ENCODE measurements at places on chromosomes 5 and 9.

- DNase-seq, result no peak
Observed at GRCh38 chr9:35774907-35775635, 16.3 kb upstream of the NPR2 start.

DNA sequence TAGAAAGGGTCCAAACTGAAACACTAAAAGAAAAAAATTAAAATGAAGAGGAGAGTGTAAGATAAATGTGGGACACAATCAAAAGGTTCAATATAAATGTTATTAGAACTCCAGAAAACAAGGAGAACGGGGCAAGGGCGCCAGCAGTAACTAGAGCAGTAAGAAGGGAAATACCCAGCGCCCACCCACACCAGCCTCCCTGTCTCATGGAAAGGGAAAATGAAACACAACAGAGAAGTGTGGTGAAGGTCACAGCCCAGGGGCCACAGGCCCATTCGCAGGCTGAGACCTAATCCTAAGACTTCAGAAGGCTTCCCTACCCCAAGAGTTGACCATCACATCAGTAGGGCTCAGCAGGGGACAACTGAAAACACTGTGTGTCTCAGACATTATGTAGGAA is 45.8 kb upstream of the CLK4 start:
- no peak for DNase-seq

DNA sequence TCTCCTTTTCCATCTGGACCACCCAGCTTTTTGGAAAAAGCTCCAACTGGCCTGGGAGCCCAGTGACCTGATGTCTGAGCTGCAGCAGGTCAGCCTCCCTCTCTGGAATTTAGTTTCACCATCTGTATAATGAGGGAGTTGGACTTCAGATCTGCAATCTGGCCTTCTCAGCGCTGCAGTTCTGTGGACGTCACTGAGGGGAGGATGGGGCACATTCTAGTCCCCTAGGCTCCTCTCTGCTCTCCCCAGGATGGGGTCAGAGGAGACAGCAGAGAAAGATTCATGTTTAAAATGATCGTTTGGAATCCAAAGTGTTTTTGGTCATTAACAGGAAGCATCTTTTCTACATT is 10.2 kb downstream of the OR13J1 start:
- DNase-seq, result no peak

DNA sequence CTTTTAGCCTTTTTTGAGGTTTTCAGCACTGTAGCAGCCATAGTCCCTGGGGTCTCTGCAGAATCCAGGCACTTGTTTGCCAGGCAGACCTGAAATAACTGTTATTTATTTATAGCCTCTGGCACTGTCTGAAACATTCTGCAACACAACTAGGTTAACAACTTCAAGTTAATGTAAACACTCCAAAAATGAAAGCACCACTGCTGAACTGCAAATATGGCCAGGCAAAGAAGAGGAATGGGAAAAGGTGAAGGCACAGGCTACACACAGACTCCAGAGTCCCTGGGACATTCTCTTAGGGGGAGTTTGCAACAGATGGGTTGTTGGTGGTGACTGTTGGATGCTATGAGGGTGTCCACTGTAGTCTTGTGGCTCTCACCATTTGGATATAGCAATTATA is 369.0 kb downstream of the MAT2B start:
- DNase-seq, result no peak

DNA sequence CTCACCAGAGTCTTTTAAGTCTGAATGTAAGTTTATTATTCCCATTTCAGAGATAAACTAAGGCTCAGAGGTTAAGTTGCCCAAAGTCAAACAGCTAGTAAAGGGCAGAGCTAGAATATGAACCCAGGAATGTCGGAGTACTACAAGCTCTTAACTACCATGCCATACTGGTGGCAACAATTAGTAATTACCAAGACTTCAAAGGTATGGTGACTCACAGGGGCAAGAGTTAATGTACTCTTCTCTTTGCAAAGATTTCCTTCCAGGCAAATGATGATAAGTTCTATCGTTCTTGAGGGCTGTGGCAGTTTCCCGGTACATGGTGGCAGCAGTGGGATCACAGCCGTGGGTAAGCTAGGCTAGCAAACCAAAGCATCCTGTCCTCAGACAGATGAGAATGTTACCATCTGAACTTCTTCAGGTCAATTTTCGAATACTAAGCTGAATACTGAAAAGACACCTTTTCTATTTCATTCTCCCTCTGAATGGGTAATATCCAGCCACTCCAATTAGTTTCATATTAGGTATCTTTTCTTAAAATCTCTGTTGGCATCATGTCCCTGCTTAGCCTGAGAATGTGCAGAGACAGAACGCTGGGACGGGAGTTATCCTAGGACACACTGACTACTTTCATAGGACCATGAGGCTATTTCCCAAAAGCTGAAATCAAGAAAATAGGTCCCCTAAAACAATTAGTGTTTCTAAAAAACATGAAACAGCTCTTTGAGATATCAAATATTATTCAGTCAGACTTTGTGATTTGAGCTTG is 117.0 kb upstream of the NR5A1 start:
- DNase-seq, result no peak

DNA sequence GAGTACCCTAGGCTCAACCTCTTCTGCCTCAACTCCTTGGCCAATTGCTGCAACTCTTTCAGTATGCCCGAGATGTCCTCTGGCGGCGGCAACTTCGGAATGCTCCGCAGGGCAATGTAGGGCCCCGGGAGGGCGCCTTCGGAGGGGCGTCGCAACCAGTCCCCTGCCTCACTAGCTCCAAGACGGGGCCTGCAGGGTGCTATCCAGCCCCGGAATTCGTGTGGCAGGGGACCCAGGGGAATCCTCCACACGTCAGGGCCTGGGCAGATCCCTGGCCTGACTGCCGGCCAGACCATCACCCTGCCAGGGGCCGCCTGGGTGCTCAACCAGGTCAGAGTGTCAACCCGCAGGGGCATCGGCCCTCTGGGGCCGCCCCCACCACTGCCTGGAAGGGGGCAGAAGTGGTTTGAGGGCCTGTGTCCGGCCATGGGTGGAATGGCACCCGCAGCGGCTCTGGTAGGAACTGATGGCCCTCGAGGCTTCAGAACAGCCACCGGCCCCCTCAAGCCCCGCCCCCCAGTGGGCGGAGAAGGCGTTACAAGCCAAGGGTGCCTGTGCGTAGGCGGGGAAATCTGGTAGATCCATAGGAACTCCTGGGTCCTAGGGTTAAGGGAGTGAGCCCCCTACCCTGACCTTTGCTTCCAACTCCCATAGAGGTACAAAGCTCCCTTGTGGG is at the start of gene POU5F2:
POU5F2 (minus strand) TSS at position 465 of the 676 bp plus-strand sequence; CDS start at position 428, 37 bp downstream.
- DNase-seq, result no peak

GRCh38 chr9:131087354-131087893 is 8.9 kb upstream of the AIF1L start:
- DNase-seq, result no peak

DNA sequence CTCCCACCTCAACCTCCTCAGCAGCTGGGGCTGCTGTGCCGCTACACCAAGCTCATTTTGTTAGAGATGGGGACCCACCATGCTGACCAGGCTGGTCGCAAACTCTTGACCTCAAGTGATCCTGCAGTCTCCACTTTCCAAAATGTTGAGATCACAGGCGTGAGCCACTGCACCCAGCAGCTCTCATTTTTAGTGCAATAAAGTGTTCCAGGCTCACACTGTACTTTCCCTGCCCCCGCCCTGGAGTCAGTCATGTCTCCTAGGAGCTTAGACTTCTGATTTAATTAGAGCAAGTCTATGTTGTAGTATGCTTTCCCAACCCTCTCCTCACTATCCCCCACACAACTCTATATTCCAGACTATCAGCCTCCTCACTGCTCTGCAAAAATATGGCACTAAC is 238.0 kb upstream of the ACTBL2 start:
- DNase-seq, result no peak

DNA sequence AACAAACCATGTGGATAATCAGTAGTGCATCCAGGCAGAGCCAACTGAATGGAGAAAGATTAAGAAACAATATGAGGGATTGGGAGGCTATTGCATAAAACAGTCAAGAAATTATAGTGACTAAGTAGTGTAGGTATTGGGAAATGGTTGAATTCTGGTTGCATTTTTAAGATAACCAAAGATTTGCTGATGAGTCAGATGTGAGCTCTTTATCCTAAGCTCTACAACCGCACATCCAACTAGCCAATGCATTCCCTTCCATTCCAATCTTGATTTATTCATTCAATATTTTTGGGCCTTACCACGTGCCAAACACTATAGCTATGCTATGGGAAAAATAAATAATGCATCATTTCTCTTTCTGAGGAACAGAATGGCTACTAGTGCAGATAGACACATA is 524.5 kb upstream of the RGMB start:
- no peak for DNase-seq

DNA sequence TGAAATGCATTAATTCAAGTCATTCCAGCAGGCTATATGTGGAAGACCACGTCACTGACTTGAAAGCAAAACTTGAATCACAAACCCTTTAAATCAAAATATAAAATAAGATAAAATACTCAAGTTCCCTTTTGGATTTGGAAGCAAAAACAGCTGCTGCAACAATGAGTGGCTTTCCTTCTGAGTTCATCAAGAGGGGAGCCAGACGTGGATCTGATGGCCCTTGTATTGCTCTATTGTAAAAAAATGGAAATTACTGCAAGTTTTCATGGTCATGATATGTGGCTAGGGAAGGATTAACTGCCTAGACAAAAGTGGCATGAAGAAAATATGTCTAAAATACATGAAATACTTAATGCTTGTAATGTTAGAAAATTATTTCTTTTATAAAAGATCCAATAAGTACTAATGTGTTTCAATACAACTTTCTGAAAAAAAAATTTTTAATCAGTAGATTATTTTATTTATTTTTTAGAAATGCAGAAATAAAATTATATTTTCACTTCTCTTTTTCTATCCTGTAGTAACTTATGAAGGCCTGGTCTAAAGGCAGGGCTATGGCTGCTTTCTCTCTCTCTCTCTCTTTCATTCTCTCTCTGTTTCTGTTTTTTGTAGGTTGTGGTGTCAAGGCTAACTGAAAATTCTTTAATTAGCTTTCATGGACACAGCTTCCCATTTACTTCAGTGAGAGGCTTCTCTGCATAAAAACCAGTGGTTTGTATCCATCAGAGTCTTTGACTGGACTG is 24.0 kb downstream of the LIX1 start:
- DNase-seq, result no peak

DNA sequence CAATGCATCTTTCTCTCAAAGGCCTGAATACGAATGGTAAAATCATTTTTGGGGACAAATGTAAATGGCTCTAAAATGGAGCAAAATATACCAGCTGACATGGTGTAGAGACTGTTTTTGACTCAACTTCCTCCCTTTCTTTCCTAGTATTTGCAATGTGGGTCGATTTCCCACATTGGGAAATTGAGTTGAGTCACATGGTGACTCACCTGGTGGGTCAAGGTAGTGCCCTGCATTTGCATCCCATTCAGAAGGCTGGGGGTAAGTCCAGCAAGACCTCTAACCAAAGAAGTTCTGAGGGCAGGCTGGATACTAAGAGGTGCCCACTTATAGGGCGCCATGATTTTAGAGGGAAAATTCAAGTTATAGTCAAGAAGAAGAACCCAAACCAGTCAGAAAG is 179.6 kb upstream of the MPDZ start:
- no peak for DNase-seq

- no peak for DNase-seq
Observed at GRCh38 chr5:40676613-40677343, 2.9 kb upstream of the PTGER4 start.

DNA sequence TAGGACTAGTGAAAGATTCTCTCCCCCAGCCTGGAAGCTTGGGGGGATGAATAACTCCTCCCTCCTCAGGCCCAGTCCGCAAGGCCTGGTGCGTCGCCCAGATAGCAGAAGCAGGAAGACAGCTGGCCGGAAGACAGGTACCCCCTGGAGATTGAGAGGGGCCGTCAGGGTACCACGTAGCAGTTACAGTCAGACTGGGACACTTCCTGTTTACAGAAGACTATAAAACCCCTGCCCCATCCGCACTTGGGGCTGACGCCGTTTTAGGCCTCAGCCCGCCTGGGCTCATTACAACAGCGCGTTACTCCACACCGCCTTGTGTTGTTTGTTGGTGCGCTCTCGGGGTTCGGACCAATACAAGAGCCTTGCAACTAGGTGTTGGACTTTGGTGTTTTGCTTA is 15.4 kb downstream of the SEMA6A start:
- no peak for DNase-seq

DNA sequence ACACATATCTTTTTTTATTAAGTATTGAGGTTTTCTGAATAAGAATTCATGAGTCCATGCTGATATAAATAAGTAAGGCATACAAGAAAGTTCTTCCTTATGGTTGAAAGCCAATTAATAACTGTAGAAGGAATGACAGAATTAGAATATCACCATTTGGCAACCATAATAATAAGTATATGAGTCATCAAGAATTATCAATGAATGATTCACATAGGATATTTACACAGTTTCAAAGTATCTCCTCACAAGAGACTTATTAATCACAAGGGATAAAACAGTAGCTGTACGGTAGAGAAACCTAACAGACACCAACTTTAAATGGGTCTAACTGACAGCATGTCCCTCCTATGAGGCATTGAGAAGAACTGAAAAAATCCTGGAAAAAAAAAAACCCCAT is 161.6 kb downstream of the NR3C1 start:
- no peak for DNase-seq

- DNase-seq, result no peak
Observed at GRCh38 chr5:67483453-67484030, 286.9 kb upstream of the CD180 start.

- DNase-seq, result no peak
Observed at GRCh38 chr5:158530115-158530514, 569.6 kb downstream of the EBF1 start.

DNA sequence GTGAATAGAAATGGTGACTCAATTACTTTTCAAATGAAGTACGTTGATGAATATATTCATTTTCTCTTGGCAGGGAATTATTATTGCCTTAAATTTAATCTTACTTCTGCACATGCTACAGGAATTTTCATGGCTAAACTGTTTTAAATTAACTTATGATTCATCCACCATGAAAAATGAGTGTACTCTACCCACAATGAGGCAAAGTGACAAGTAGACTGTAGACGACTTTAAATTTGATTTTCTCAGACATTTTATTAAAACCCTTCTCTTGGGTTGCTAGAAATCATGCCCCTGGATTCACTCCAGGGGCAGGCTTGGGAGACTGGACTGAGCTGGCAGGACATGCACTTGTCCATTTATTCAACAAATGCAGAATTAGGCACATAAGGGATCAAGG is 23.5 kb upstream of the ERAP2 start:
- DNase-seq, result no peak

DNA sequence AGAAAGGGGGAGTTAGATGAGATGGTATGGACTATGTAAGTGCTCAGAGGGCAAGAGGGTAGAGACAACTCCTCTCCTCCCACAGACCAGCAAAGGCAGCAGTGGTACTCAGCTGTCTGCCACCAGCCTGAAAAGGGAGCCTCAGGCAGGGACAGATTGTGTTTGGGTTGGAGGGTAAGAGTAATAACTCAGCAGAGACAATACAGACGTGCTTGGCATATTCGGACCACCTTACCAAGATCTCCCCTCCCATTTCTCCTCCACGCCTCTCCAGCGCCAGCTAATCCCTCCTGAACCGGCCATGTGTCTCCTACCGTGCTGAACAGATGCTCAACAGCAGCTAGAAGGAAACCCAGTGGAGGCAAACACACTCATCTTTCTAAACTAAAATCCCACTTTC is 180.8 kb downstream of the ASTN2 start:
- no peak for DNase-seq

All from HuH-7 (cell line).